ENCODE measurements at places on chromosomes 2 and 18.
A peak's percentile ranks its signal among the peaks of the same experiment; 100 is the strongest.

GRCh38 chr2:122736279-122736678 is 980.8 kb downstream of the TSN start:
- no peak for DNase-seq

- DNase-seq: no peak
Observed at GRCh38 chr2:48496849-48497248, 33.1 kb upstream of the STON1 start.

DNA sequence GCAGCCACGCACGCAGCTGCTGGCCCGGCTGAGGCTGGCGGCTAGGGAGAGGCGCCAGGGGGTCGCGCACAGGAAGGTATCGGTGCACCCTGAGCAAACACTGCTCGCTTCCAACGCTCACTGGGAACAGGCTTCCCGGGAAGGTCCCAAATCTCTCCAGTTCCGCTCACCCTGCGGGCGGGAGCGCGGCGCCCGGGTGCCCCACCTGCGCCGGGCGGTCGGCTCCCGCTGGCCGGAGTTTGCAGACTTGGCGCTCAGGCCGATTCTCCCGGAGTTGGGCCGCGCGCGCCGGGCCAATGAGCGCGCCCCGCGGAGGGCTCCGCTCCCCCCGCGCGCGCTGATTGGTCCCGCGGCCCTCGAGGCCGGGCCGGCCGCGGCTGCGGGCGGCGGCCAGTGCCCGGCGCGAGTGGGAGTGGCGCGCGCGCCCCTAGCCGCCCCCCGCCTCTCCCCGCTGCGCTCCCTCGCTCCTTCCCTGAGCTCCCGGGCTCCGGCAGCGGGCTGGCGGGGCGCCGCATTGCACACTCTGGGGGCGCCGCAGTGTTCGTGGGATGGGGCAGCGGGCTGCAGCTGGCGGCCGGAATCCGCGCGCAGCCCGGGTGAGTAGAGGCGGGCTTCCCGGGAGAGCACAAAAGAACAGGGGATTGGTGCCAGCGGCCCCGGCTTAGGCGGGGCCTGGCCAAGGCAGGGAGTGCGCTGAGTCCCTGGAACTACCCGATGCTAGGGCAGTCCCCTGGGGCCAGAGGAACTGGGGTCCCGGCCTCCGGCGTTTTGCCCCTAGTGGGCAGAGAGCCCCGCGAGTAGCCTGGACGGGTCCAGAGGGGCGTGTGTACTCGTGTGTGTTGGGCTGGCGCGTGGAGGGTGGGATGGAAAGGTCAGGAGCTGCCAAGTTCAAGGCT is at the start of gene LYPD6:
Gene LYPD6, plus strand, starts transcription at position 461 of the 896 bp plus-strand sequence. CDS start 107,122 bp downstream, outside the sequence.
- DNase-seq: no peak

DNA sequence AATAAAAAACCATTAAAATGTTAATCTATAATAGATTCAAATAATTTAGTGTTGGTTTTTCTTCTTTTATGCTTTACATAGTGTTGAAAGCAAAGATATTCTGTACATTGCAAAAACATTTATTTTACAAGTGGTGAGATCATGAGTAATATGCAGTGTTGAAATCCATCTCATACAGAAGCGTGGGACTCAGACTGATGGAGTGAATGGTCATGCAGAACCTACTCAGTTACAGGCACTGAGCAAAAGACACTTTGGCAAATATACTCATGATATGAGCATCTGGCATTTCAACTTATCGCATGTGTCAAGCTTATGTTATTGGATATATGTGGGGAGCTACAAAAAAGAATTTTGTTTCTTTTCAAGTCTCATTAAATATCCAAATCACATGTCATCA is 620.2 kb upstream of the NETO1 start:
- DNase-seq: no peak

DNA sequence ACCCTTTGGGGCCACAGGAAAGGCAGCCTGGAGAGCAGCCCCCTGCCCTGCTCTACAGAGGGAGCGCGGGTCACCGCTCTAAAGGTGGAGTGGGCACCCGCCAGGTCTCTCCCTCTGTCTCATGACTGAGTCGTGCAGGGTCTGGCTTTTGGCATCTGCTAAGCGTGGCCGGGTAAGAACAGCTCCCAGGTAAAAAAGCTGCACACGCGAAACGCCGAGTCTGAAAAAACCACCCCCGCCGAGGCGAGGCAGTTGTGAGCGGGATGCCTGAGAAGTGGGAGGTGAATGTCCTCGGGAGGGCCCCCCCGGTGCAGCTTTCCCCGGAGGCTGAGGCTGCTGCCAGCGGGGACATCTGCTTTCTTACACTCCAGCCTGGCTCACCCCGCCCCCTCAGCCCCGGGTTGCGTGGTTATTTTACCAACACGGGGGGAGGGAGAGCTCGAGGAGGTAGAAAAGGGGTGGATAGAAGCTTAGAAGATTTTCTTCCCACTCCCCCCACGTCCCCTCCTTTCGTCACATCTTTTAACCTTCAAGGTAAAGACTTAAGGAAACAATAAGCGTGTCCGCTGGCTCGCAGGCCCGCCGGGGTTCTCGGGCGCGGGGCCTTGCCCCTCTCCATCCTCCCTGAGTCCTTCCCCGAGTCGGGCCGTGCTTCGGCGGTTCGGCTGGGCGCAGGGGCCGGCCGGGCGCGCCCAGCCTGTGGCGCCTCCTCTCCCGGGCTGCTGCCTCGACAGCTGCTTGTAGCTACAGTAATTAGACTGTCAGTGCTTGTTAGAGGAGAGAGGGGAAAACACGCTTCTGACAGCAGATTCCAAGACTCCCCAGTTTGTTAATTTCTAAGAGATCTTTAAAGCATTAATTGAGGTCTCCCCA is 70.6 kb upstream of the PSMD14 start:
- peak; percentile 45 for DNase-seq

- no peak for DNase-seq
Observed at GRCh38 chr2:237628247-237629187, 1.1 kb downstream of the LRRFIP1 start.

- no peak for DNase-seq
Observed at GRCh38 chr2:188524519-188525113, 232.9 kb downstream of the GULP1 start.

- DNase-seq: peak; percentile 93
Observed at GRCh38 chr2:99337113-99338028, at the start of gene EIF5B. Gene EIF5B, plus strand, starts transcription at chr2:99337389. Its CDS starts 166 bp downstream, at chr2:99337555.

DNA sequence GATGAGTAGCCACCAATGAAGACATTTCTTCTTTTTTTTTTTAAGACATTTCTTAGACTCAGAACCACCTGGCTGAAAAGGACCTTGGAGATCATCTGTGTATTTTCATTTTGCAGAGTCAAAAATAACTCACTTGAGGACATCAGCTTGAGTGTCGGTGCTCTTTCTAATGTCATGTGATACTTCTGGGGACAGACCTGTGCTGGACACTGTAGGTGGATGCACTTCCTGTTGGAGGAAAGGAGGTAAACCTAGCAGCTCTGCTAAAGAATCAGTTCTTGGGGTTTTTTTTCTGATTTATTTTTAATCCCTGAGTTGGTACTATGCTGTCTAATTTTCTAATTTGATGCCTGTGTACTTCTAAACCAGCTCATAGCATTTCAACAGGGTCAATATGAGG is 283.9 kb upstream of the CRIM1 start:
- no peak for DNase-seq

DNA sequence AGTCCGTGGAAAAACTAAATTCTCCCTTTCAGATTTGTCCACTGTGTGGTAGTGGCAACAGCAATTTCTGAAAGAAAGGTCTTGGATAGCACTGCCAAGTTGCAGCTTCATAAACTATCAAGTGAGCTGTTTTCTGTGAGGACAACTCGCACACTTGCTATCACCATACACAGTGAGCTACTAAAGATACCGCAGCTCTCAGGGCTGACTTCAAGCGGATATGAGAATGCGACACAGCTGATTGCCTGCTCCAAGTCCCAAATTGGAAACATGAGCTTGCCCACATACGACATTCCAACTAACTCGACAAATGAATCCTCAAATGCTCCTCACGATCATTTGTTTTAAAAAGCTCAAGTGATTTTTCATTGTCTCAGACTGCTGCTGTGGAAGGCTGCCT is 46.2 kb downstream of the E2F6 start:
- no peak for DNase-seq

DNA sequence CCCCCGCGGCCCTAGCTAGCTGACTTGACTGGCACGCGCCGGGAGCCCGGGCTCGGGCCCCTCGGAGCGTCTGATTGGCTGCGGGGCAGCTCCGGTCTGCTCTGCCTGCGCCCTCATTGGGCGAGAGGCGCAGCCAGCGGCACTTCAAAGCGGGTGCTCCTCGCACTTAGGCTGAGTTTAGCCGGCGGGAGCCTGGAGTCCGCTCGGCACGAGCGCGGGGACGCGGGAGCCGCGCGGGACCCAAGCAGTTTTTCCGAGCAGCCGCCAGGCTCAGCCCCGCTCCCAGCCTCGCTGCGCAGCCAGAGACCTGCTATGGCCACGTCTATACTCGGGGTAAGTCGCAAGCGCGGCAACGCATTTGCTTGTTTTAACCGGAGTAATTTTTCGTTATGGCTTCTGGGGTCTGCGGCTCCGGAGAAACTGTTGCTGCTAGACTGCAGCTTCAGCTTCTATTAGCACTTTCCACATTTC is at the start of gene SP9:
Gene SP9, plus strand, starts transcription at position 174 of the 471 bp plus-strand sequence. Its CDS starts 139 bp downstream, at position 313.
- no peak for DNase-seq

GRCh38 chr2:169386722-169387121 is 24.4 kb upstream of the LRP2 start:
- DNase-seq: no peak

- no peak for DNase-seq
Observed at GRCh38 chr2:165635532-165635931, 158.5 kb downstream of the GALNT3 start.

GRCh38 chr2:60989259-60989658 is 28.3 kb upstream of the PEX13 start:
- no peak for DNase-seq

GRCh38 chr18:286515-287310 is 18.9 kb upstream of the THOC1 start:
- no peak for DNase-seq

DNA sequence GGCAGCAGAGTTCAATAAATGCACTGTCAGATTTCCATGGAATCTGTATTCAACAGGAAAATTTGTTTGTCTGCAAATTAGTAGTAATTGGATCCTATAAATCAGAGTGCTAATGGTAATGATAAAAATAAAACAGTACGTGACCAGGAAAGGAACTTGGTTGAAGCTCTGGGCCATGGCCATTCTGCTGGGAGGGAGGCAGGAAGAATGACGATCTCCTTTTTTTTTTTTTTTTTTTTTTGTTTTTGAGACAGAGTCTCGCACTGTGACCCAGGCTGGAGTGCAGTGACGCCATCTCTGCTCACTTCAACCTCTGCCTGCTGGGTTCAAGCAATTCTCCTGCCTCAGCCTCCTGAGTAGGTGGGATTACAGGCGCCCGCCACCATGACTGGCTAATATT is 94.8 kb upstream of the SEC11C start:
- no peak for DNase-seq

Measured in activated CD4-positive, alpha-beta memory T cell treated with anti-CD3 and anti-CD28 coated beads, Interleukin-2, amount 10 ng/mL, durations not matched to agents 7 days and 5 days (primary cell).